NCI-H774 (cell line): ENCODE measurements at places on chromosomes 3 and 15.
A peak's percentile ranks its signal among the peaks of the same experiment; 100 is the strongest.

GRCh38 chr3:197364410-197365071, 66.1 kb upstream of the DLG1 start:
- DNase-seq, result no peak

GRCh38 chr15:71149646-71150557, 34.6 kb downstream of the THSD4 start:
- DNase-seq, result no peak

DNA sequence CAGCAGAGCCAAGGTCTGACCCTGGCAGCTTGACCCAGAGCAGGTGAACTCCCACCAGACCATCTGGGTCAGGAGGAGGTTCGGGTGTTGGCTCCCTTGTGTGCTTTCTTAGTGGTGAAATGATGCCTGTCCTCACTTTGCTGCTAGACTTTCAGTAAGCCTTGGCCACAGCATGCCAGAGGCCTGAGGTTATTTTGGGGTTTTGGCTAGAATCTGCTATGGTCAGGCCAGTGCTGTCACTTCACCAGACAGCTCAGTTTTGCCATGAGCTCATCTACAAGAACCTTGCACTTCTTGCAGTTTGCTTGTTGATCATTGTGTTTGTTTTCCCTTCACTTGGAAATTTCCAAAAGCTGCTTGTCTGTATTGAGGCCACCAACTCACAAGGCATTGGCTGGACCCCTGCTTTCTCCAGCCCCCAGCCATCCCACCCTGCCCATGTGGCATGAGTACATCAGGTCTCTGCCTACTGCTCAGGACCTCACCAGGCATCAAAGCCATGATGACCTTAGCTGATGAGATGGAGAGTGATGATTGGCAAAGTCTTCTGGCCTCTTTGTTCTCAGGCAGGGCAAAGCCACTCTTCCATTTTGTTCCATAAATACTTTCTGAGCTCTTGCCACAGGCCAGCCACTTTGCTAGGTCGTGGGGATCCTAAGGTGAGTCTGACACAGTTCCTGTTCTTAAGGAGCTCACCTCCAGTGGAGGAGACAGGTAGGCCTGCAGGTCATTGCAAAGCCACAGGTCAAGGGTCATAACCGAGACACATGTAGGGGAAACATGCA, 122.6 kb downstream of the ARNT2 start:
- DNase-seq, result no peak

DNA sequence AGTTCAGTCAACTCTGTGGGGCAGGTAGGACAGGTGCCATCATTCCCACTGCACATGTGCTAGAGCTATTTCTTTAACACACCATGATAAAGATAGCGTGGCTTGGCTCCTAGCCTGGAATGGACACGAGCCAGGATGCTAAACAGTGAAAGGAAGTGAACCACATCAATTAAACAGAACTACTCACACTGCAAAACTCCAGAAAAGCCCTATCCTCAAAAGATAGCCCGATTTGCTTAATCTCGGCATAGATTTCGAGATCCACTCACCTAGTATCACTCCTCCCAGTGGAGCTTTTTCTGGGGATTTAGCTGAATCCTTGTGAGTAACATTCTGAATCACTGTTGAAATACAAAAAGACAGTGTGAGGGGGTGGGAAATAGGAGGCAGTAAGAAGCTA, 118.0 kb downstream of the ABI3BP start:
- DNase-seq, result peak; percentile 32

DNA sequence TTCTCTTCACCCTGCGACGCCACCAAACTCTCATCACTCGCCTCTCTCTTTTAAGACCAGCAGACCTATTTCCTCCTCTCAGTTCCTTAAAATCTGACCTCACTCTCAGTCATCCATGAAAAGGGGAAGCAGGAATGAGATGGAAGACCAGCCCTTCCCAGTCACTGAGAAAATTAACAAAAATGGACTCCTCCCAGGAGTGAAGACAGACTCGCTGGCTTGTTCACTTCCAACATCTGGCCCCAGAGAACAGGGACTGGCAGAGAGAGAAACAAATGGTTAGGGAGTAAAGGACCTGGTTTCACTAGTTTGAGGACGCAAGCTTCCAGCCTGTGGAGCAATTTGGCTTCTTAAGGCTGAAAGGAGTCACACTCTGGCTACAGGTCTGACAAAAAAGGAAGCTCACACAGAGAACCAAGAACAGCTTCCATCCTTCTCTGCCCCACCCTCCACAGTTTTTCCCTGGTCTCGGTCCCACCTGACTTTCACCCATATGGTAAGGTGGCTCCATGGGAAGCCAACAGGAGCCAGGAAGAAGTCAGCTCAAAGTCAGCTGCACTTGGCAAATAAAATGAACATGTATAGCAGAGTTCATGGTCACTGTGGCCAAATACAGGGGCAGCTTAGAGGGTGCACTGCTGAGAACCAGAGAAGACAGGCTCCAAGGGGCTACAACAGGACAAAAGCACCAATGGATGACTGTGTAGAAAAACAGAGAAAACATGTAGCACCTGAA, 57.2 kb downstream of the ITGB5 start:
- DNase-seq, result no peak

GRCh38 chr15:77415450-77416147, 4.3 kb downstream of the PEAK1 start:
- DNase-seq, result no peak

- no peak for DNase-seq
These were observed 4.4 kb downstream of the TMEM43 start for GRCh38 chr3:14129296-14129695.

DNA sequence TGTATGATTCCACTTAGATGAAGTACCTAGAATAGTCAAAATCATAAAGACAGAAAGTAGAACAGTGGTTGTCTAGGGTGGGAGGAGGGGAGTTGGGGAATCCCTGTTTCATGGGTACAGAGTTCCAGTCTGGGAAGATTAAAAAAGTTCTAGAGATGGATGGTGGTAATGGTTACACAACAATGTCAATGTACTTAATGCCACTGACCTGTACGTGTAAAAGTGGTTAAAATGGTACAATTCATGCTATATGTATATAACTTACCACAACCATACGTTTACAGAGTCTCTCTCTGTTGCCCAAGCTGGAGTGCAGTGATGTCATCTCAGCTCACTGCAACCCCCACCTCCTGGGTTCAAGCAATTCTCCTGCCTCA, 6.5 kb downstream of the SFMBT1 start:
- no peak for DNase-seq

DNA sequence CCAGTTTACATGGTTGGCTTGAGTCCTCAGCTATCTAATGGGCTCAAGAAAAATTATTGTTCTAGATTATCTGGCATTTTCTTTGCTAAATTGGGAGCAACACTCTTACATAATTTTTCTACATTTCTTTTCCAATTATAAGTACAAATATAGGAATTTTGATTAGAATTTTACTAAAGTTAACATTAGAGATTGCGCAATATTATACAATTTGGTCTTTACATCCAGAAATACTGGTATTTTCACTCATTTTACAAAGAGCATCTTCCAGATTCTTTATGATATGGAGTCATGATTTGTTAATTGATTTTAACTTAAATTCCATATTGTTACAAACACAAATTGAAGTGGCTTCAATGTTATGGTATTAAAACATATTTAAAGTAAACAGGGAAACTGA, 19.7 kb upstream of the GOLGB1 start:
- DNase-seq, result no peak

DNA sequence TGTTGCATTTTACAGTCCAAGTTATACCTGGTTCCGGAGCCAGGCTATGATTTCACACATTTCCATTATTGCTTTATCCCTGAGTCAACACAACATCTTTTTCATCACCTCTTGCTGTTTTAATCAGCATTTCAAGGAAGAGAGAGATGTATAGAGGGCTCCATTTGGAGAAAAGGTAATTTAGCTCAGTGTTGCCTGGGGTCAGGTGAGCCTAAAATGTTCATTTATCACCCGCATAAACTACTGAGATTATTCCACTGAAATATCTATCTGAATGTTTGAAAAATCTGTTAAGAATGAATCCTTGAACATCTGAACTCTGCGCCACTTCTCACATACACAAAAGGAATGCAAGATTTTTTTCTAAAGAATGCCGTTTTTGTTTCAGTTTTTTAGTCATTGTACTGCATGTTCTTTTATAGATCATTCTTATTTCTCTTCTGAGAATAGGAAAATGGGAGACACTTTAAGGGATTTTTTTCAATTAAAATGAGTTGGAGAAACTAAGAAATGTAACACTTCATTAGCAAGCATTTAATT, 51.5 kb upstream of the AGTR1 start:
- DNase-seq, result no peak

- DNase-seq, result no peak
These were observed 262.7 kb upstream of the GADL1 start for GRCh38 chr3:31157047-31157694.

GRCh38 chr15:69518806-69519205, 66.2 kb downstream of the RPLP1 start:
- no peak for DNase-seq

- DNase-seq, result no peak
These were observed 148.1 kb downstream of the SNRK start for GRCh38 chr3:43434431-43434830.

- no peak for DNase-seq
These were observed 1.1 kb upstream of the TRIM71 start for GRCh38 chr3:32816439-32817256.

GRCh38 chr3:128808672-128809071, 70.7 kb upstream of the ACAD9 start:
- DNase-seq, result no peak

DNA sequence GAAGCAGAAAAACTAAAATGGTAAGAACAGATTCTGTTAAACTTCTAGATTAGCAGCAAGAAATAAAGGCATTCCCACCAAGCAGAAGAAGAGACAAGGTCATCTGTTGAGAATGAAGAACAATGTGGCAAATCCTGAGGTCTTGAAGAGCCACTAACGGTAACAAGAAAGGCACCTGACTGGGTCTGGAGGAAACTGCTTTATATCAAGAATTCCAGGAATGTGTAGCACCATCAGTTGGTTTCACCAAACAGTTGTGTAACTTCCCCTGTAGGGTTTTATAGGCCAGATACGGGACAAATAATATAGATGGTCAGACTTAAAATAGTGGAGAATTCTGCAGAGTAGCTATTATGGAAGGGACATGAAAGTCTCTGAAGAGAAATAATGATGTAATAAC, 57.3 kb downstream of the ACAP2 start:
- no peak for DNase-seq
